ENCODE measurements at places on chromosomes 2 and 18. TPM values are rescaled to one million over a fixed set of nuclear protein-coding genes. Genes with fewer than 3 reads are reported as not detected.

DNA sequence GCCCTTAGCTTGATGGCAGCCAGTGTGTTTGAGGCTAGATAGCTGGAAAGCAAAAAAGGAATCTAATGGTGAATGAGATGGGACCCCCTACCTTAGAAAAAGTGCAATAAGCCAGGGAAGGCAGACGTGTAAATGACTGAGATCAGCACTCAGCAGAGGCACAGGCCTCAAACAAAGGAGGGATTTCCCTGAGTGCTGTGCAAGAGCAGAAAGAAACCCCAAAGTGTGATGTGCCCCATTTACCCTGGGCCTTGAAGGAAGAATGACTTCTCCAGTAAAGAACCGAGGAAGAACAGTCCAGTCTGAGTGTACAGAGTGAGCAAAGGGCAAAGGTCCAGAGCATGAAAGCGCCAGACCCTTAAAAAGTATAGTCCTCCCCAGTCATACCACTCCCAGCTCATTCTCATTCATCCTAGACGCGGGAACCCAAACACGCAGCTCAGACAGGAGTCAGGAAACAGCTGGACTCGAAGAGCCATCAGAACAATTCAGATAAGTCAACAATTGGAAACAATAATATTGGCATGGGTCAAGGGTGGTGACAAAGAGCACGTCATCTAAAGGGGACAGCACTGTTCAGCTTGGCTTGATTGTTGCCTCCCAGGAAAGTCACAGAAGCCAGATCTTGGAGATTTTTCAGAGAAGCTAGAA, 121.7 kb downstream of the INO80D start:
- no peaks in the 10 kb centered on the region for H3K36me3 ChIP-seq
- H3K4me3 ChIP-seq, result no peak overlapping the region
- H3K27me3 ChIP-seq, result no peaks in the 10 kb centered on the region
- H3K4me1 ChIP-seq, result no peaks in the 10 kb centered on the region
- DNase-seq, result no peak
- no peak overlapping the region for H3K27ac ChIP-seq

- H3K27me3 ChIP-seq, result no peaks in the 10 kb centered on the region
- H3K27ac ChIP-seq, result peak within 1 kb of the TSS; percentile 94
- H3K4me1 ChIP-seq, result peaks cover 21% of the 10 kb centered on the region
- H3K4me3 ChIP-seq, result peak within 1 kb of the TSS; percentile 65
These were observed at the start of gene ANKRD23 for GRCh38 chr2:96843538-96844268. TSS of gene ANKRD23 (minus strand) at chr2:96844021. CDS start at chr2:96843992, 29 bp downstream.

DNA sequence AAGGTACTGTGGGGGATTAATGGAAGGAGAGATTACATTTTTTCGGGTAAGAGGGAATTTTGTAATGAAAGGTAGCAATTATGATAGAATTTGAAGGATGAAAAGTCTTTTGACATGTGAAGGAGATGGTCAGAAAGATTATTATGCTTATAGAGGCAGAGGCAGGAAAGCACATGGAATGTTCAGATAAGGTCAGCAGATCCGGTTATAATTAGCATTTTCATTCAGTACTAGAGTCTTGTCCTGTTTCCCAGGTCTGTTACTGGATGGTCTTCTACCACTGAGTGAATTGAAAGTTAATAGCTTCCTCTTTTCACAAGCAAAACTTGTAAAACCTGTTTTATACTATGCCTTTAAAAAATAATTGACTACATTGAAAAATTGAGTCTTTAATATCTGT, 116.9 kb downstream of the PHLPP1 start:
- H3K4me1 ChIP-seq, result peaks cover 21% of the 10 kb centered on the region
- H3K4me3 ChIP-seq, result no peak overlapping the region
- no peak overlapping the region for H3K27ac ChIP-seq
- peaks cover 8% of the 10 kb centered on the region for H3K36me3 ChIP-seq
- DNase-seq, result no peak

DNA sequence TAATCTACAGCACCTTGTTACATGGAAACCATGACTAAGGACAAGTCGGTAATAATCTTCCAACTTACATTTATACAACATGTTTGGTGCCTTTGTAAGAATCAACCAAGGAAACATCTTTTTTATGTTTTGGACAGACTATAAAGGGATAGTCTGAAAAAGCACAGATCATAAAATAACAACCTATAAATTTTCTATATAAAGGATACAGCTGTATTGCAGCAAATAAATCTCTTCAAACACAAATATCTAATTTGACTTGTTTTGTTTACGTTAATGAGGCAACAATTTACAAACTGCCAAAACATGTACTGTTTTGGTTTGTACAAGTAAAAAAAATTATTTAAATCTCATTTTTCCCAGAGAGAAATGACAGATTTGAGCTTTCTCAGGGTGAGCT, 92.5 kb downstream of the SRBD1 start:
- DNase-seq, result no peak
- no peak overlapping the region for H3K27ac ChIP-seq
- no peaks in the 10 kb centered on the region for H3K4me1 ChIP-seq
- H3K36me3 ChIP-seq, result no peaks in the 10 kb centered on the region
- H3K4me3 ChIP-seq, result no peak overlapping the region
- H3K27me3 ChIP-seq, result no peaks in the 10 kb centered on the region

DNA sequence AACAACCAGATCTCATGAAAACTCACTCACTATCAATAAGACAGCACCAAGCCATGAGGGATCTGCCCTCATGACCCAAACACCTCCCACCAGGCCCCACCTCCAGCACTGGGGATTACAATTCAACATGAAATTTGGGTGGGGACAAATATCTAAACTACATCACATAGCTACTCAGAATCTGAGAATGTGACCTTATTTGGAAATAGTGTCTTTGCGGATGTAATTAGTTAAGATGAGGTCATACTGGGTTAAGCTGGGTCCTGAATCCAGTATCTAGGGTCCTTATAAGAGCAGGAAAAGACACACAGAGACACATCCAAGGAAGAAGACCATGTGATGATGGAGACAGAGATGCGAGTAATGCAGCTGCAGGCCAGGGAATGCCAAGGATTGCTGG, 27.5 kb upstream of the REEP1 start:
- H3K4me1 ChIP-seq, result no peaks in the 10 kb centered on the region
- no peak overlapping the region for H3K4me3 ChIP-seq

Gene YIPF4
- 25.3 TPM for total RNA-seq

Gene TMEM37
- 2.7 TPM for total RNA-seq

Gene ANKRD53
- not detected for total RNA-seq

Gene XPO1
- total RNA-seq, result 67.9 TPM

Measured in gastrocnemius medialis (tissue), 4 donors.